ENCODE measurements at places on chromosomes 12 and 14.

- peak; percentile 71 for DNase-seq
Observed at GRCh38 chr12:131608740-131609690, 101.9 kb upstream of the SFSWAP start.

DNA sequence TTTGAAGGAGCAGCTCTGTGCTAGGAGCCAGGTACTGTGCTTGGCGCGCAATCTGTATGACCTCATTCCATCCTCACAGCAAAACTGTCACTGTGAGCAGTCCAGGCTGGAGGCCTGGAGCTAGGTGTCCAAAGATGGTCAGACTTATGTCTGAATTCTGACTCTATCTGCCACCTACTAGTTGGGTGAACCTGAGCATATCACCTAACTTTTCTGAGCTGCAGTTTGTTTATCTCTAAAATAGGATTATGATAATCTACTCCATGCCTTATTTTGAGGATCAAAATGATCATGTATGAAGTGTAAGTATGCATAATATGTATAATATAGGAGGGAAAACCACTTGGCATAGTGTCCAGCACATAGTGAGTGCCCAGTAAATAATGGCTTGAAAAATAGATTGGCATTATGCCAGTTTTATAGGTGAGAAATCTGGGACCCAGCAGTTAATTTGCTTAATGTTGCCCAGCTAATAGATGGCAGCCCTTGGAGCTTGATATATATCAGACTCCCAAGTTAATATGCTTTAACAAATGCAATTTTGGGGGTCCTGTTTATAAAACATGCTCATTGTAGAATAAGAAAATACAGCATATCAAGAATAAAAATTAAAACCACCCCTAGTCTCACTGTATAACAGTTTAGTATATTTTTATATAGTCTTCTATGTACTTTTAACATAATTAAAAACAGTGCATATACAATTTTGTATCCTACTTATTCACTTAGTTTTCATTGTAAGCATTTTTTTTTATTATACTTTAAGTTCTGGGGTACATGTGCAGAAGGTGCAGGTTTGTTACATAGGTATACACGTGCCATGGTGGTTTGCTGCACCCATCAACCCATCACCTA is 4.5 kb upstream of the JPH4 start:
- DNase-seq, result no peak

DNA sequence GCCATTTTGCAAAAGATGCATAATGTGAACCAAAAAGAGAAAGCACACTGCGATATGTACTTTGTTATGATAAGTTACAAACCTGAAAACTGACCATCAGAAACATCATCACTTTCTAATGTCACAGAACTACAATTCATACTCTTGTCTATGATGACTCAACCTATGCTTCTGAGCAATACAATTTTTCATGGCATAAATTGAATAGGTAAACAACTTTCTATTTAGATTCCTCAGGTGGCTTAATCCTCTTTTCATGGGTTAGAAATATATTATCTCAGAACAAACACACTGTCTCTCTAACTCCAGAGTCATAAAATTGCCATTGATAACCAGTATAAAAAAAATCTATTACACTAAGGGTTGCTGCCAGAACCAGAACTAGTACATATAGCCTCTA is 1715.0 kb upstream of the FLRT2 start:
- no peak for DNase-seq

GRCh38 chr12:42660968-42661937 is 71.7 kb upstream of the PRICKLE1 start:
- DNase-seq, result no peak
